ENCODE measurements at places on chromosomes 12 and 14.
A peak's percentile ranks its signal among the peaks of the same experiment; 100 is the strongest.

GRCh38 chr14:96953087-96953874, 156.1 kb downstream of the VRK1 start:
- DNase-seq, result no peak

DNA sequence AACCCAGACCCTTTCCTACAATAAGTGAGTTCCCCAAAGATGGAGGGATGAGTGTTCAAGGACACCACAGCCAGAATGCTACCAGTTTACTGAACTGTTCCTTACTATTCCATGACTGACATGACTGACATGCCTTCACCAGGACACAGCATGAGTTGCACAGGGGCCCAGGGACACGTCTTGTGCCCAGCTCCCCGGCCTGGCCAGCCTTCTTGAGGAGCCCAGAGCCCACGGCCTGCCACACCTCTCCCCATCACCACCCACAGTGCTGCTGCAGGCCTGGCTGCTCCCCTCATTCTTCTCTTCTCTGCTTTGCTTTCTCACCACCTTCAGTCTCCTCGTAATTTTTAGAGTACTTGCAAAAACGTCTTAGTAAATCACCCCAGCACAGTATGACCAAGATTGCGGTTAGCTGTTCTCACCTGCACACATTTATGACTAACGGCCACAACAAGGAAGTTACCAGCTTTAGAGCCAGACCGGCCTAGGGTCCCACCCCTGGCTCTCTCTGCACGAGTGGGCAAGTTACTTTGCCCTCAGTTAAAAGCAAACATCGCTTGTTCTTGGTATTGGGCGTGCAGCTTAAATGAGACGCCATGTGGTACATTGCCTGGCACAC, 18.5 kb downstream of the PPP2R5E start:
- DNase-seq, result no peak

GRCh38 chr12:38465020-38465419, 148.4 kb downstream of the ALG10B start:
- no peak for DNase-seq

- DNase-seq, result no peak
Observed at GRCh38 chr12:50926415-50926814, 25.9 kb upstream of the HIGD1C start.

DNA sequence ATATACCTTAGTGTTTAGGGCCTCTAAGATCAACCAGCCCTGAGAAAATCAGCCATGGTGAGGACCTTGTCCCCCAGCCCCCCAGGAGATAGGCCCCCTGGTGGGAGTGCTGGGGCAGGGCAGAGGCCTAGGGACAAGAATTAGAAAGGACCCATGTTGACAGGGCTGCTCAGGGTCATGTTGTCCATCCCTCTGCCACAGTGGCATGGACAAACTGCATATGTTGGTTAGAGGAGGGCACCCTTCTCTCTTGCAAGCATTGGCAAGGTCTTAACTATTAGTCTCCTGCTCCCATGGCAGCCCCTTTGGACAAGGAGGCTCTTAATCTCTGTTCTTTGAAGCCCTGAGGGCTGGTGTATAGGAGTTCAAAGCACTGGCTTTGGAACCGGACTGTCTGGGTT, 755 bp upstream of the PTPN6 start:
- DNase-seq, result no peak

- DNase-seq, result peak; percentile 56
Observed at GRCh38 chr12:56687223-56688128, 608 bp downstream of the PTGES3 start.

Data from T-cell (primary cell).